Posterior cingulate gyrus (tissue), 11 donors: ENCODE measurements at places on chromosomes 3 and 15.

DNA sequence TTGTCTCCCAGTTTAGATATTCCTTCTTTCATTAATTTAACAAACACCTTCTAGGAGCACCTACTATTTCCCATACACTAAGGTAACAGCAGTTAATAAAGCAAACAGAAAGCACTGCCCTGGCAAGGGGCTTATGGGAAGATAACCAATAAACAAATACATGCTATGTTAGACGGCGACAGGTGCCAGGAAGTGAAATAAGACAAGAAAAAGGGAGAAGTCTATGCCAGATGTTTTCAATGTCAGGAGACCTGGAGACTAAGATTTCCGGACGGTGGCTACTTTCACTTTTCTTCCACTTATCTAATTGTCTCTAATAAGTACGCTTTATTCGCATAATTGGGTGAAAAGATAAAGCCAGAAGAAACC, 32.5 kb upstream of the ZNF445 start:
- DNase-seq = no peak

DNA sequence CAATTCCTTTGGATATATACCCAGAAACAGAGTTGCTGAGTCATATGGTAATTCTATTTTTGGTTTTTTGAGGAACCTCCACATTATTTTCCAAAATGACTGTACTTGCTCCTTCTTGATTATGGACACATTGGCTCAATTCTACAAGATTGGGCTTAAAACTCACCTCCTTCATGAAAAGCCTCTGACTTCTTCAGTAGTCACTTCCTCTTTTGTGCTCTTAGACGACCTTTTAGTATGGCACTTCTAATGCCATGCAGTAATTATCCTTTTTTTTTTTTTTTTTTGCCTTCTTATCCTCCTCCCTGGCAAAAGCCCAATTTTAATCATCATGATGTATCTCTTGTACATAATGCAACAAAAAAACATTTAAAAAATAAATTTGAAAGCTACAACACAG, 33.0 kb upstream of the ABHD17C start:
- DNase-seq = no peak

GRCh38 chr3:178436773-178437172, 99.5 kb upstream of the KCNMB2 start:
- no peak for DNase-seq

GRCh38 chr15:48703544-48703943, 58.0 kb upstream of the FBN1 start:
- DNase-seq = no peak
